ENCODE measurements at places on chromosomes 7 and 10.

DNA sequence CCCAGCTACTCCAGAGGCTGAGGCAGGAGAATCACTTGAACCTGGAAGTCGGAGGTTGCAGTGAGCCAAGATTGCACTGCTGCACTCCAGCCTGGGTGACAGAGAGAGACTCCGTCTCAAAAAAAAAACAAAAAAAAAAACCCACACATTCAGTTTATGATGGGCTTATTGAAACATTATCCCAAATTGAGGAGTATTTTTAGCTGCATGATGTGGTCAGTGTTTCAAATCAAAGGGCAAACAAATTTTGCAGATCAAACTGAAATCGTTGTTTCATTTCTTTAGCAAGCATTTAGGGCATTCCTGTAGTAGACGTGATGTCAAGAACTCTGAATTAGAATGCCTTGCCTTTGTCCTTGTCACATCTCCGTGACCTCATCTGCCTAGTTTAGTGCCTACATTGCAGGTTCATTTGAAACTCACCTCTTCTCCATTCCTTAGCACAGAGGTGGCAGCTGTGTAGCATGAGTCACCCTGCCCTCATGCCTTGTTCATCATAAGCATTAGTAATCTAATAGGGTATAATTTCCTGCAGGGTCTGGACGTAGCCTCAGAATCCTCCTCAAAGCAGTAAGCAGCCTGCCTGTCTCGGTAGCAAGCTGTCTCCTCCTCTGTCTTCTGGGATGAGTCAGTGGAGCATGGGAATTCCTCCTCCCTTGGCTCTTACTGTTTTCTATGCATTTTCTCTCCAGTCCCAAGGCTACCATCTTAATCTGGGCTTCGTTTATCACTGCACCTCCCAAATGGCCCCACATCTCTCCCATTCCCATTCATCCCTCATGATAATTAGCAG, 73.8 kb downstream of the CUL1 start:
- no peak for DNase-seq

GRCh38 chr10:120749856-120750566, 101.2 kb upstream of the WDR11 start:
- DNase-seq, result no peak

- no peak for DNase-seq
These were observed 67.1 kb downstream of the OTUD1 start for GRCh38 chr10:23505797-23506465.

- no peak for DNase-seq
These were observed 26.4 kb downstream of the MACC1 start for GRCh38 chr7:20190560-20191390.

DNA sequence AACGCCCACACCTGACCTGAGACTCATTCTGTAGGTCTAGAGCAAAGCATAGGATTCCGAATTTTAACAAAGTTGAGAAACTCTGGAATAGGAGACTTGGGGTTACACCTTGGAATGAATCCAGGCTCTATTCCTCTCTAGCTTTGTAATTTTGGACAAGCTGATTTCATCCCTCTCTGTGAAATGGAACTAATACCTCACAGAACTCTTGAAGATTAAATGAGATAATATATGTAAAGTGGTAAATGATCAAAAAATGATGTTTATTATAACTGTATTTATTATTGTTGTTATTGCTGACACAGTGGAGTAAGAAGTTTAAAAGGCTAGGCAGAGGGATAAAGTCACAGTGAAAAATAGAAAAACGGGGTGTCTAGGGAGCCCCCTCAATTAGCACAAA, 32.3 kb downstream of the CASP7 start:
- DNase-seq, result no peak

GRCh38 chr7:22561321-22561811, 61.4 kb upstream of the STEAP1B start:
- DNase-seq, result no peak

DNA sequence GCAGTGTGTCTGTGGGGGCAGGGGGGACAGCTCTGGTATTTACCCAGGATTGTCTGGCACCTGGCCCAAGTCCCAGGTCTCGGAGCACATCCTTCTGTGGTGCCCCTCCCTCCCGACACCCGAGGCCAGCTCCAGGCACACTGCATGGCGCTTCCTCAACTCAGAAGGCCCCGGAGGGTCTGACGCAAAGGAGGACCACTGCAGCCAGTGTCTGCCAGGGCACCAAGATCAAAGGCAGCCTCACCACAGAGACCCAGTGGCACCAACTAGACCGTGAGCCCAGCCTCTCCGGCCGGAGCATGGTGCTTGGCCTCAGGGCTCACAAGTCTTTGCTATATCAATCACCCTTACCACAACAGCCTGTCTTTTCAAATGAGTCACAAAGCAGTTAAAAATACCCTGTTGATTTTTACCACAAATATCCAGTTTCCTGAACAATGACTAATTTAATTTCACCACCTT, 99.3 kb upstream of the DDC start:
- no peak for DNase-seq

- no peak for DNase-seq
These were observed 11.9 kb downstream of the RNF216 start for GRCh38 chr7:5769571-5769970.

DNA sequence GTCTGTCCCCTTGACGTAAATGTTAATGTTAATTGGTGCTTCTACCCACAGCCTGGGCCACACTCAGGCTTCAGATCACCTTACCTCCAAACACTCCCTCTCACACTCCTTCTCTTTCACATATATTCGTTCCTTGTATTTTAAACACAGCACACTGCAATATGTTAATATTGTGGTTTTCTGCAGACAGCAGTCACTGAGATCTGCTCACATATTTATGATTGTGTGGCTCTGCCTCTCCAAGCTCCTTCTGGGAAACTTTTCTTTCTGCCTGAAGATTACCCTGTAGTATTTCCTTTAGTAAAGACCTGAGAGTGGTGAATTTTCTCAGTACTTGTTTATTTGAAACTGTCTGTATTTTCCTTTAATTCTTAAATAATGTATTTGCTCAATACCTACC, 104.7 kb downstream of the VWC2 start:
- no peak for DNase-seq

DNA sequence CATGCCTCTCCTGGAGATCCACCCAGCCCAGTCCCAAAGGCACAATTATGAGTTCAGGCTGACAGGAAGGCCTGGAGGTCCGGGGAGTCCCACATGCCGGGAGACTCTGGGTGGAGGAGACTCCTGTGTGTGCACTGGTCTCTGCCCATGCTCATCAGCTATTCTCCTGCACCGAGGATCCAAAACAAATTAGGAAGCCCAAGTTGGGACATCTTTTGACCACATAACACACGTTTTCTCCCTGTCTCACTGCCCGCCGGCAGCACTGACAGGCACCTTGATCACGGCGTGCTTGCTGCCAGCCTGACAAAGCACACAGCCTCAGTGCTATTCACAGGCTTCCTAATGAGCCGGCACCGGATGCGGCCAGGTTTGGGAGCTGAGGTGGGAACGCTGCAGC, 412.7 kb downstream of the PTPRN2 start:
- no peak for DNase-seq
